ENCODE measurements at places on chromosomes 11 and 22.

GRCh38 chr11:131481971-131482370 lies 111.6 kb downstream of the NTM start:
- DNase-seq, result no peak

DNA sequence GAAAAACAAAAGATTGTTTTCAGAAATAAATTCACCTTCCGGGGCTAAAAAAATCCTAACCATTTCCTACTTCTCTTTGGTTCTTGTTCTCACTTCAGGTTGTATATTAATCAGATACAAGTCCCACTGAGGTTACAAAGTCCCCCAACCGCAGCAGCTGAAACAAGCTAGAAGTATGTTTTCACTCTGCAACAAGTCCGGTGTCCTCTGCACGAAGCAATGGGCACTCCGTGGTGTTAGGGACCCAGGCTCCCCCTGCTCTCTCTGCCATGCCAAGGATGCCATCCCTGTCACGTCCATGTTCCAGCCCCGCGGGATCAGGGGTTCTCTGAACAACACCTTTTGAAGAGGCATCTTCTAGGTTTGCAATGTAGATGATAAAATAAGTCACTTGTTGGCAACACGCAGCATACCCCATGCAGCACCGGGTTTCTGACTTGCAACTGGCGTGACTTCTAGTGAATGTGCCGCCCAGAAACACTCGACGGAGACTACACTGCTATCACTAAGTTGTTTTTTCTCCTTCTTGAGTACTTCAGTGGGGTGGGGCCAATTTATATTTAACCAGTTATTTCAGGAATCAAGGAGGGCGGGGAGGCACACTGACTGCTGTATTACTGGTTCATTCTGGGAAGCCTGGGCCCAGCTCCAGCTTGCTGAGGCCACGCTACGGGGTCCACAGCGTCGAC lies 25.4 kb upstream of the GSTP1 start:
- DNase-seq, result no peak

DNA sequence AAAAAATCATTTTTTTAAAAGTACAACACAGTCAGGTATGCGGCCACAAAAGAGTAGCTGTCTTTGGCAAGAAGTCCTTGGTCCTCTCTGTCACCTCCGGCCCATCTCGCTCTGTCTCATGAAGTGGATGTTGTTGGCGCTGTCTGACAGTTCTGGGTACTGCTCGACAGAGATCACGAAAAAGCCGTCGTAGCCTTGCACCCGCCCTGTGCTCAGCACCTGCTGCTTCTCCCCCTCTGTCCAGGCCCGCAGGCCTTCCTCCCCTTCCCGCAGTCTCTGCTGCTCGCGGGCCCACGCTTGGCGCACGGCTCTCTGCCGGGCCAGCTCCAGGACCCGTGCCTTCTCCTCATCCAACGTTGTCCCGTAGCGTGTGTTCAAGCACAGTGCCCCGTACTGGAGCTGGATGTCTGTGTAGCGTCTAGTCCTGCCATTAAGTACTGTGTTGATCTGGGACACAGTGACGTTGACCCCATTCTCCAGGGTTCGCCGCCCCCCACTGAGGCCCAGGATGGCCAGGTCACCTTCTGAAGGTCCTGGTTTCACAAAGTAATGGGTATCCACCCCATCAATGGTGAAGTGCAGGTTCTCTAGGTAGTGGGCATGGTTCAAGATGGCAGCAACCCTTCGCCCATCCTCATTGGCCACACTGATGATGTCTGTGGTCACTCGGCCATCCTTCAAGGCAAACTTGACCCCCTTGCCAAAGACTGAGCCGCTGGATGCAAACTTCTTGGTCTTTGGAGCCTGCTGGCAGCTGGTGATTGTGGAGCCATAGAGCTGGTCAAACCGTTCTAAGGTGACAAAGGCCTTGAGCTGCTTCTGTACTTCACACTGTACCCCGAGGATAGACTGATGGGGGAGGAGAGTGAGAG lies 83.5 kb upstream of the NARS2 start:
- no peak for DNase-seq

GRCh38 chr22:29480512-29481264 lies 670 bp downstream of the NEFH start:
- DNase-seq, result peak; percentile 26

DNA sequence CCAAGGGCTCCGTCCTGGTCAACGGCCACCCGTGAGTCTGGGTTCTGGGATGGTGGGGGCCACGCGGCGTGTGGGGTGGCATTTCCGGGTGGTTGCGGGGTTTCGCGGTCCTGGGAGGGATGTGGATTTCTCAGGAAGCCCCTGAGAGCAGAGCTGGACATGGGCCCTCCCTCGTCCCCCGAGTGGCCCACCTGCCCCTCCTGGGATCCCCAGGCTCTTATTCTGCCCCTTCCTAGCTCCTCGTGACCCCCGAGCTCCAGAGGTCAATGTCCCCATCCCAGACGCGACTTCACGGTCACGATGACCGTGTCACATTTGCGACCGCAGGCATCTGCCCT lies 4.4 kb downstream of the MUC5AC start:
- peak; percentile 1 for DNase-seq

DNA sequence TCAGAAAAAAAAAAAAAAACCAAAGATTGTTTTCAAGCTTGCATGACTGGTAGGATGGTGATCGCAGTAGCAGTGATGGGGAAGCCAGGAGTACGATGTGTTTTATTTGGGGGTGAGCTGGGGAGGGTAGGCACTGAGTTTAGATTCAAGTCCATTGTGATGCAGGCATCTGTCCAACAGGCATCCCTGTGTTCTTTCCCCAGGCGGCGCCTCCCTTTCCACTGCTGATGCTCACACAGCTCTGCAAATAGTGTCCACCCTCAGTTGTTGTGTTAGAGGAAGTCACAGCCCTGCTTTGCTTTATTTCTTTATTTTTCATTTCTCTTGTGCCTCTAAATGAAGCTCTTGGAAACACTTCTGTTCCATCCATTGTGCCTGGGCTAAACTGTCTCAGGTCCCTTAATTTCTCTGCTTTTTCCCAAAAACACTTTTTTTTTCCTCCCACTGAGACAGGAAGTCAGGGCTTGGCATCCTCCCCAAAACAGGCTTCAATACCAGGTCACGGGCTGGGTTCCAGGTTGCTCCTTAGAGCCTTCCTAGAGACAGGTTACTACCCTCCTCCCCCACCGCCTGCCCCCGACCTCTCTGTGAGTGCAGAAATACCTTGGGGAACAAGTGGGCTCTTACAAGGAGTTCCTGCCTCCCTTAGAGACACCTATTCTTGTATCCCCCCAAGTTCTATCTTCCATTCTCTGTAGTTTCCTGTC lies 38.6 kb upstream of the HSPA8 start:
- DNase-seq, result no peak

DNA sequence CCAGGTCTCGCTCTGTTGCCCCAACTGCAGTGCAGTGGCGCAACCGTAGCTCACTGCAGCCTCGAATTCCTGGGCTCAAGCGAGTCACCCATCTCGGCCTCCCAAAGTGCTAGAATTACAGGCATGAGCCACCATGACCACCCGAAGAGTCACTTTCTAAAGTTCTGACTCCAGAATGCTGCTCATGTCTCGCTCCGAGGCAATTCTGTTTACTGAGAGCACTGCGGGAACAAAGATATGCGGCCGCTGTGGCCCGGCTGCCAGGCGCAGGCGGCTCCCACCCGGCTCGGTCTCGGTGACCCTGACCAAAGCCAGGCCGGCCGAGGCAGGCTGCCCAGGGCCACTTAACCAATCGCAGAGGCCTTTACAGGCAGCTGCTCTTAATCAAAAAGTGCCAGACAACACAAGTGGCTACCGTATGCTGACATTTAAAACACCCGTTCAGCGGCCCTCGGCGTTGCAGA lies 78.7 kb downstream of the PHF21B start:
- DNase-seq, result no peak

Measured in activated T-cell treated with anti-CD3 and anti-CD28 coated beads, Interleukin-2, amount 50 U/mL, for 1 hour (primary cell).